Choroid plexus epithelial cell (primary cell): ENCODE measurements at places on chromosomes 12 and 14.

DNA sequence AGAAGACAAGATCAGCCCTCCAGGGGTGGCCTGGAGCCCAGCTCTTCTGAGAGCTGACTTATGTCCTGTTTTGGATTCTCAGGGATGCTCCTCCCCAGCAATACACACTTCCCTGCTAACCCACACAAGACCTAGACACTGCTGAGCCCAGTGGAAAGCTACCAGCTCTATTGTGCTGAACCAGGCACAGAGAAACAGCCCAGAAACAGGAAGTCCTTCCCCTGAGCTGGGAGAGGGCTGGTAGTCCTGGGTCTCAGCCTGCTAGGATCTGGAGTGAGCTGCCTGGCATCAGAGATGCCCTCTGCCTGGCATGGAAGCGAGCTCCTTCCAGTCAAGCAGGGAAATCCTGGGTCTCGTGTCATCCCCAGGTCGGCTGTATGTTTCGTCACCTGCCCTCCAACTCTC is 1.2 kb upstream of the LAG3 start:
- DNase-seq, result no peak

GRCh38 chr14:103213331-103213730 is 90.1 kb downstream of the TNFAIP2 start:
- no peak for DNase-seq

- DNase-seq, result no peak
Observed at GRCh38 chr12:69846976-69847375, 21.9 kb downstream of the MYRFL start.

GRCh38 chr12:110591451-110592051 is 8.4 kb upstream of the PPTC7 start:
- no peak for DNase-seq
